ENCODE measurements at places on chromosomes 2 and 18. TPM values are rescaled to one million over a fixed set of nuclear protein-coding genes. Genes with fewer than 3 reads are reported as not detected.

DNA sequence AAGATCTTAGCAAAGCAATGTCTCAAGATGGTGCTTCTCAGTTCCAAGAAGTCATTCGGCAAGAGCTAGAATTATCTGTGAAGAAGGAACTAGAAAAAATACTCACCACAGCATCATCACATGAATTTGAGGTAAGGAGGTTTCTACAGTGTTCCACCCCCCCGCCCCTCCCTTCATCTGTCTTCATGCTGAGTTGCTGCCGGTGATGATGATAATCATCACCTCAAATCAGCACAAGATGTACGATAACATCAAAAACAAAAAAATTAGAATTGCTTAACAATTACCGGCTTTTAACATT is 14.6 kb downstream of the UGP2 start:
- DNase-seq: no peak
- H3K27me3 ChIP-seq: no peaks in the 10 kb centered on the region
- H3K4me1 ChIP-seq: no peaks in the 10 kb centered on the region
- H3K4me3 ChIP-seq: no peak overlapping the region

DNA sequence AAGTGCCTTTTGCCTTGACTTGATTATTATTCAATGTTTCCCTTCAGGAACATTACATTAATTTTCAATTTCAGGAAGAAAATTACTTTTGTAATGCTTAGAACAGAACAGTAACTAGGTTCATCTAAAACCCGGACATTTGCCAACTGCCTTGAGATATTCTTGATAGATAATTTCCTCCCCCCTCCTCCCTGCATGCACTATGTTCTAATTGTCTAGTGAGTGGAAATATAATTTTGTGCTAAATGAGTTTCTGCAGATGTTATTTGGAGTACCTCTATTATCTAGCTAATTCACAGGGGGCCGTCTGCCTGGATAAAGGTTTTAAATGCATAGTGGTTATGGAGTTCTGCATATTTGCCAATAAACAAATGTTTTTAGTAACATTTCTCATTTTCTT is 200.3 kb upstream of the SLC39A10 start:
- H3K27me3 ChIP-seq: no peaks in the 10 kb centered on the region
- no peak overlapping the region for H3K27ac ChIP-seq
- H3K4me1 ChIP-seq: no peaks in the 10 kb centered on the region
- no peaks in the 10 kb centered on the region for H3K36me3 ChIP-seq
- no peak overlapping the region for H3K4me3 ChIP-seq

TUBA4B gene
- not detected for total RNA-seq

PARD3B gene
- total RNA-seq: 7.6 TPM
